ENCODE measurements at places on chromosomes 3 and 15. TPM values are rescaled to one million over a fixed set of nuclear protein-coding genes. Genes with fewer than 3 reads are reported as not detected.

- peaks cover 53% of the 10 kb centered on the region for H3K4me1 ChIP-seq
- no peaks in the 10 kb centered on the region for H3K36me3 ChIP-seq
- H3K27me3 ChIP-seq, result no peaks in the 10 kb centered on the region
- peak overlapping the region; percentile 68 for H3K4me3 ChIP-seq
These were observed 277.3 kb upstream of the NR2F2 start for GRCh38 chr15:96053031-96053780.

DNA sequence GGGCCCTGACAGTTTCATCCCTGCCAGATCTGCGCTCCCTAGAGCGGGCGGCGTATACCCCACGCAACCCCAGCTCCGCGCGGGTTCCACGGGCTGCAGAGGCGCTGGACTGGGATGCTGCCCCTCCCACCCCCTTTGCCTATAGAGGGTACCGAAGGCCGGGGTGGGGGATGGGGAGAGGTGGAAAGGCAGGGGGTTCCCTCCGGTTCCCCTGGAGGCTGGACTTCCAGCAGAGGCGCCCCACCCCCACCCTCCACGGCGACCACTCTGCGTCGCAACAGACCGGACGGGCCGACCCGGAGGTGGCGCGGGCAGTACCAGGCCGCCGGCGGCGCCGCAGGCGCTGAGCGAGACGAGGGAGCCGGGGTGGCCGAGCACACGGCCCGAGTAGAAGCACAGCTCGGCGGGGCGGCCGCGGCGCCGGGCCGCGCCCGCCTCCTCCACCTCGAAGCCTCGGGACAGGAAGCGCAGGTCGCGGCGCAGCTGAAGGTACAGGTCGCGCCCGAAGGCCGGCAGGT, 995 bp downstream of the ADAMTS17 start:
- no peak for DNase-seq
- H3K27me3 ChIP-seq, result no peaks in the 10 kb centered on the region
- 0 out of 2 replicates have a peak, but pooled peaks cover 5% of the 10 kb centered on the region for H3K4me1 ChIP-seq
- H3K36me3 ChIP-seq, result no peaks in the 10 kb centered on the region

DNA sequence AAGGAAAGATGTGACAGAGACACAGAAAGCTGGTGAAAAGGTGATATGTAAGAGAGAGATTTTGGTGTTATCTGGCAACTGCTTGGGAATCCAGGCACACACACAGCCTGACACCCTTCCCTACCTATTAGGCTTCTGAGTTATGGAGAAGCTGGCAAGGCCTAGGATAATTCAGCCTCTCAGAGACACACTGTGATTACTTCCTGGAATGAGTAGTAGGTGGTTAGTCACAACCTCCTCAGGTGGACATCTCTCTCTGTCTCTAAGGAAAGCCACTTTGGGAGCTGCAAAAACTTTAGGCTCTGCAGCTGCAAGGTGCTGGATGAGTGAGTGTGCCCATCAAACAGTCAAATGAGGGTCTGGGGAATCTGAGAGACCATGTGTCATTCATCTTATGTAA, 201.9 kb downstream of the PDCD6IP start:
- no peaks in the 10 kb centered on the region for H3K27me3 ChIP-seq
- DNase-seq, result no peak
- no peaks in the 10 kb centered on the region for H3K4me1 ChIP-seq
- no peak overlapping the region for H3K27ac ChIP-seq

GRCh38 chr15:48940508-48940907, 23.2 kb downstream of the SHC4 start:
- no peak overlapping the region for H3K27ac ChIP-seq
- H3K4me3 ChIP-seq, result no peak overlapping the region
- no peaks in the 10 kb centered on the region for H3K36me3 ChIP-seq
- H3K4me1 ChIP-seq, result peaks cover under 1% of the 10 kb centered on the region
- no peaks in the 10 kb centered on the region for H3K27me3 ChIP-seq
- no peak for DNase-seq

DNA sequence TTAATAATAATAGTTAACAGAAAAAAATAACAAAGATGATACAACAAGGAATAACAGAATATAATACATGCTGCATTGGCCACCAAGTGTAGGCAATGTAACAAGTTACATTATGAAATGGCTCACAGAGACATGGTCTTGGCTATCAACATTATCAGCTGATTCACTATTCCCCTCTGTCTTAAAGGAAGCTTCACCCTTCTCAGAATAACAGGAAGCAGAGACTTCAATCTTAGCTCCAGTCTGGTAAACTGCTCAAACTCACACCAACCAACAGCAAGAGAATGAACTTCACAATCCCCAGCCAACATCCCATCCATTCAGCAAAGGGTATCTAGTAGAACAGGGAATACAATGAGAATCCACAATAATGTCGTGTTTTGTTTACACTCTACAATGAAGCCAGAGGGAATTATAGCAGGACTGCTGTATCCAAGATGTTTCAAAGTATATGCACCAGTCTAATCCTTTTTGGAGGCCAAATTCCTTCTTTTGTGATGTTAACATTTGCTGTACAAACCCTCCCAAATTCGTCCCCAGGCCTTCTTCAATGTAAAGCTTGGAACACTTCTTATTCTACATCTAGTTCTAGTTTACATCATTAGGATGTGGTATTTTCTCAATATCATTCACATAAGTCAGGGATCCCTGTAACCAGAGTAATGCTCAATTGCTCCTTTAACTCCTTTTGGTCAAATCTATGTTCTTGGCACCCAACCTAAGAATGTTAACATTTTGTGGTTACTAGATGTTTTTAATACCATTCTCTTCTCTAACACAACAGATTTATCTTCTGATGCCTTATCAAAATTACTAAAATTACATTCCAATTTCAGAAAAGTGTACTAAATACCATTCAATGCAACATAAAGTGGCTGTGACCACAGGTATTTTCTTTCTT, 52.4 kb upstream of the CMSS1 start:
- H3K27me3 ChIP-seq, result no peaks in the 10 kb centered on the region
- no peak overlapping the region for H3K4me3 ChIP-seq
- no peaks in the 10 kb centered on the region for H3K4me1 ChIP-seq
- DNase-seq, result no peak
- H3K27ac ChIP-seq, result no peak overlapping the region

GRCh38 chr3:9600597-9600996, 47.0 kb upstream of the LHFPL4 start:
- H3K4me3 ChIP-seq, result no peak overlapping the region
- H3K4me1 ChIP-seq, result no peaks in the 10 kb centered on the region
- H3K27ac ChIP-seq, result no peak overlapping the region
- H3K27me3 ChIP-seq, result peaks cover 7% of the 10 kb centered on the region
- H3K36me3 ChIP-seq, result no peaks in the 10 kb centered on the region

GRCh38 chr3:18438586-18438985, 13.4 kb upstream of the SATB1 start:
- H3K27me3 ChIP-seq, result no peaks in the 10 kb centered on the region
- no peaks in the 10 kb centered on the region for H3K36me3 ChIP-seq
- DNase-seq, result no peak
- no peak overlapping the region for H3K4me3 ChIP-seq

DNA sequence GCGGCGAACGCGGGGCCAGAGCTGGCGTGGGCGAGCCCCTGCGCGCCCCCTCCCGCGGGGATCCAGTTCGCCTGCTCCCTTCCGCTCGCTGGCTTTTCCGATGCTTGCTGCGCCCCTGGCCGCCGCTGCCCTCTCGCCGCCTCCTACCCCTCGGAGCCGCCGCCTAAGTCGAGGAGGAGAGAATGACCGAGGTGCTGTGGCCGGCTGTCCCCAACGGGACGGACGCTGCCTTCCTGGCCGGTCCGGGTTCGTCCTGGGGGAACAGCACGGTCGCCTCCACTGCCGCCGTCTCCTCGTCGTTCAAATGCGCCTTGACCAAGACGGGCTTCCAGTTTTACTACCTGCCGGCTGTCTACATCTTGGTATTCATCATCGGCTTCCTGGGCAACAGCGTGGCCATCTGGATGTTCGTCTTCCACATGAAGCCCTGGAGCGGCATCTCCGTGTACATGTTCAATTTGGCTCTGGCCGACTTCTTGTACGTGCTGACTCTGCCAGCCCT, 721 bp downstream of the P2RY1 start:
- no peaks in the 10 kb centered on the region for H3K36me3 ChIP-seq
- DNase-seq, result peak; percentile 30
- H3K27me3 ChIP-seq, result no peaks in the 10 kb centered on the region
- H3K27ac ChIP-seq, result no peak overlapping the region
- H3K4me1 ChIP-seq, result peaks cover 9% of the 10 kb centered on the region

GRCh38 chr3:169146179-169146665, 517.3 kb downstream of the MECOM start:
- peaks cover 39% of the 10 kb centered on the region for H3K4me1 ChIP-seq
- no peaks in the 10 kb centered on the region for H3K27me3 ChIP-seq
- peak; percentile 69 for DNase-seq
- peak overlapping the region; percentile 91 for H3K4me3 ChIP-seq

The CSTA gene
- 16.8 TPM for total RNA-seq

The FBXO40 gene
- total RNA-seq, result not detected

Data from PC-9 (cell line).